ENCODE measurements at places on chromosomes 6 and 20. TPM values are rescaled to one million over a fixed set of nuclear protein-coding genes. Genes with fewer than 3 reads are reported as not detected.

- no peak overlapping the region for H3K27ac ChIP-seq
- H3K27me3 ChIP-seq = no peaks in the 10 kb centered on the region
- no peak overlapping the region for H3K4me3 ChIP-seq
- no peaks in the 10 kb centered on the region for H3K36me3 ChIP-seq
Measured at GRCh38 chr6:154164397-154164796, 125.4 kb downstream of the OPRM1 start.

DNA sequence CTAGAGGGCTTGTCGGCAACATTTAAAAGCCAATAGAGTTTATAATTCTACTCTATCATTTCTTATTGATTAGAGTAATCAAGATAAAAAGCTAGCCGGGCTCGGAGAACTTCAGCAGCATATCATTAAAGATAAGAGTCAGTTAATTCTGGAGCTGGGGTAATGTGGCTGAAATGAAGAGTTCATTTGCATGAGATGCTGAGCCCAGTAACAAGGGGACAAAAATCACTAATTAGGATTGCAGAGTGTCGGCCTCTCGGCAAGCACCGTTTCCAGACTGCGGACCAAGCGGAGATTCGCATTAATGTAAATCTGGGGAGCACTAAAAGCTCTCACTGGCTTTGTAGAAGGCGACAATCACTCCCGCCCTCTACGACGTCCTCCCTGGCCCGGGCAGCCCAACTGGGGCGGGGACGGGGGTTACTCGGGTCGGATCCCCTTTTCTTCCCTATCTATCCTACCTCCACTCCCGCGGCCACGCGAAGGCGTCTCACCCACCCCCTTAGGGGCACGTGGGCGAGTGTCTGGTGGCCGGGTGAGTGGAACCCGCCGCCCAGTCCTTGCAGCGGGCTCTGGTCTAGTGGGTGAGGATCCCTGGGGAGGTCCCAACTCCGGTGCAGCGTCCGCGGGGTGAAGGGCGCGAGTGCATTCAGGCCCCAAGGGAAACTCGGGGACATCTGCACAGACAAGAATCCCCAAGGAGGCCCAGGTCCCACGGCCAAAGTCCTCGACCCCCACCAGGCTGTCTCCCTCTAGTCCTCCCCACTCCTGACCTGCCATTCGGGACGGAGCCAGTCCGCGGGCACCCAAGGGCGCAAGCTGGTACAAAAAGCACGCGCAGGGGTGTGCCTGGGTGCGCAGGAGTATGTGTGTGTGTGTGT is 42.2 kb upstream of the OSTM1 start:
- no peaks in the 10 kb centered on the region for H3K36me3 ChIP-seq
- no peak overlapping the region for H3K27ac ChIP-seq
- no peaks in the 10 kb centered on the region for H3K27me3 ChIP-seq
- DNase-seq = no peak
- H3K4me1 ChIP-seq = no peaks in the 10 kb centered on the region
- H3K4me3 ChIP-seq = no peak overlapping the region

- no peak for DNase-seq
- H3K4me1 ChIP-seq = no peaks in the 10 kb centered on the region
- H3K36me3 ChIP-seq = no peaks in the 10 kb centered on the region
- no peak overlapping the region for H3K4me3 ChIP-seq
Measured at GRCh38 chr6:140107216-140107615, 732.8 kb upstream of the CITED2 start.

- H3K27me3 ChIP-seq = peaks cover 11% of the 10 kb centered on the region
- no peak overlapping the region for H3K27ac ChIP-seq
- no peak overlapping the region for H3K4me3 ChIP-seq
- DNase-seq = no peak
- no peaks in the 10 kb centered on the region for H3K36me3 ChIP-seq
- H3K4me1 ChIP-seq = no peaks in the 10 kb centered on the region
Measured at GRCh38 chr6:168870982-168871381, 382.7 kb downstream of the THBS2 start.

GRCh38 chr6:139230391-139230840 is 61.4 kb downstream of the TXLNB start:
- DNase-seq = peak; percentile 42
- 0 out of 2 replicates have a peak, but pooled peaks cover 4% of the 10 kb centered on the region for H3K4me1 ChIP-seq
- no peaks in the 10 kb centered on the region for H3K36me3 ChIP-seq
- no peaks in the 10 kb centered on the region for H3K27me3 ChIP-seq
- H3K27ac ChIP-seq = no peak overlapping the region

DNA sequence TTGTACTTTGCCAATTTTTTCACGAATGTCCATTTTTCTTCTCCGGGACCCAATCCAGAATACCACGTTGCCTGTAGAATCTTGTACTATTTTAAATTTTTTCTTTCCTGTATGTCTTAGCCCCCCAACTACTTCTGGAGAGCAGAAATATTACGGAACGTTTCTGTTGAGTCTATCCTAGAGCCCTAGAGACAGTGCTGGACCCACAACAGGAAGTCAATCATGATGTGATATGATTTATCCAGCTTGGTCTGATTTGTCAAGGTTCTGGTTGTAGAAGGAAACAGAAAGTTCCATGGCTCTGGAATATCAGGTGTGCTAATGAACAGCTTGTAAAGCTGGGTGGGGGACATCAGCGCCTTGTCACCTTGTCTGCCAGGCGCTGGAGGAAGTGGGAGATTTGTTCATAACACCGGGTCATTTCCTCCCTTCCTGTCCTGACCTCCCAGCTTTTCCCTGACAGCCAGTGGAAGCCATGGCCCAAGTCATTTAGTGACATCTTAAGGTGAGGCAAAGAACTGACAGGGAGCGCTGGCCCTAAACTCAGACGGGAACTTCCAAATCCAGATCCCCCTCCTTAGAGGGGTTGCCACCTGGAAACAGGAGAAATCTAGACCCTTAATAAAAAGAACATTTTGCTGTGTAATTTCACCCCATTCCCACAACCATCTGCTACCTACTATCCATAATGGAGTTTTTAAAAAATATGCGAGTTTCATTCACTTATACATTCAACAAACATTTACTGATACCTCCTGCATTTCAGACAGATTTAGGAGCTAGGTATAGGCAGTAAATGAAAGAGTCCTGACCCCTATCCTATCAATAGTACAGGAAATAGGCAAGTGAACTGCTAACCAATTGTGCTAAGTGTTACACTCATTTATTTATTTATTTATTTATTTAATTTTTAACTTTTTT is 130.5 kb downstream of the ZFP64 start:
- H3K4me3 ChIP-seq = no peak overlapping the region
- H3K27ac ChIP-seq = no peak overlapping the region
- DNase-seq = peak; percentile 84
- H3K27me3 ChIP-seq = no peaks in the 10 kb centered on the region
- peaks cover 11% of the 10 kb centered on the region for H3K36me3 ChIP-seq
- H3K4me1 ChIP-seq = peaks cover 9% of the 10 kb centered on the region

- H3K27ac ChIP-seq = no peak overlapping the region
- no peaks in the 10 kb centered on the region for H3K36me3 ChIP-seq
- no peak for DNase-seq
- H3K27me3 ChIP-seq = no peaks in the 10 kb centered on the region
- H3K4me3 ChIP-seq = no peak overlapping the region
Measured at GRCh38 chr6:154529957-154530356, 19.5 kb upstream of the CNKSR3 start.

GRCh38 chr6:147222160-147222838 is 18.1 kb downstream of the STXBP5 start:
- no peaks in the 10 kb centered on the region for H3K4me1 ChIP-seq
- H3K36me3 ChIP-seq = no peaks in the 10 kb centered on the region
- H3K27me3 ChIP-seq = no peaks in the 10 kb centered on the region
- DNase-seq = peak; percentile 55
- H3K27ac ChIP-seq = no peak overlapping the region

- no peaks in the 10 kb centered on the region for H3K27me3 ChIP-seq
- H3K4me3 ChIP-seq = no peak overlapping the region
- H3K36me3 ChIP-seq = no peaks in the 10 kb centered on the region
- peak overlapping the region; percentile 51 for H3K27ac ChIP-seq
- H3K4me1 ChIP-seq = peaks cover 44% of the 10 kb centered on the region
- peak; percentile 90 for DNase-seq
Measured at GRCh38 chr6:113994934-113995342, 24.0 kb upstream of the HDAC2 start.

DNA sequence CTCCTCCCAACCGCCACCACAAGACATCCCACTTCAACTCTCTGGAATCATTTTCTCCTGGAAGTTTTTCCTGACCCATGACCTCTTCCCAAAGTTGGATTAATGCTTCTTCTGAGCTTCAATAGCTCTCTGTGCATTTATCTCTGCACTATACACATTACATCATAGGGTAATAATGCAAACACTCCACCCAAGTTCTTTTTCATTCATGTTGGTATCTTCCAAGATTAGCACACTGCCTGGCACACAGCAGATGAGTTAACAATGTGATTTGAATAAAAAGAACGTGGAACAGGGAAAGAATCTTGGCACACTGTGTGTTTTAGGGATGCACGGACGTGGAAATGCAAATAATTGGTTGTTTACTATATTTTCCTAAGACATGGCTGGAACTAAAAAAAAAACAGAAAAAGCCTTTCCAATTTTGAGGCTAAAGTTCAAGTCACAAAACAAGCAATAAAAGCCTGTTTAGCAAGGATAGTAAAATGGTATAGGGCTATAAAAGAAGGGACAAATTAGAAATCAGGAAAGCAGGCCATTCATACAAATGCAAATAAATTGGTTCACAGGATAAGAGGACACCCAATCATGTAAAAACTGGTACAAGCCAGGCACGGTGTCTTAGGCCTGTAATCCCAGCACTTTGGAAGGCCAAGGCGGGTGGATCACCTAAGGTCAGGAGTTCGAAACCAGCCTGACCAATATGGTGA is 1.6 kb upstream of the FAM135A start:
- H3K4me1 ChIP-seq = peaks cover 14% of the 10 kb centered on the region
- no peak for DNase-seq
- H3K36me3 ChIP-seq = no peaks in the 10 kb centered on the region
- no peaks in the 10 kb centered on the region for H3K27me3 ChIP-seq
- no peak overlapping the region for H3K27ac ChIP-seq
- no peak overlapping the region for H3K4me3 ChIP-seq

GRCh38 chr20:10119336-10119735 is 84.5 kb downstream of the ANKEF1 start:
- no peak overlapping the region for H3K4me3 ChIP-seq
- H3K27me3 ChIP-seq = 0 out of 2 replicates have a peak, but pooled peaks cover 7% of the 10 kb centered on the region
- no peaks in the 10 kb centered on the region for H3K36me3 ChIP-seq

DNA sequence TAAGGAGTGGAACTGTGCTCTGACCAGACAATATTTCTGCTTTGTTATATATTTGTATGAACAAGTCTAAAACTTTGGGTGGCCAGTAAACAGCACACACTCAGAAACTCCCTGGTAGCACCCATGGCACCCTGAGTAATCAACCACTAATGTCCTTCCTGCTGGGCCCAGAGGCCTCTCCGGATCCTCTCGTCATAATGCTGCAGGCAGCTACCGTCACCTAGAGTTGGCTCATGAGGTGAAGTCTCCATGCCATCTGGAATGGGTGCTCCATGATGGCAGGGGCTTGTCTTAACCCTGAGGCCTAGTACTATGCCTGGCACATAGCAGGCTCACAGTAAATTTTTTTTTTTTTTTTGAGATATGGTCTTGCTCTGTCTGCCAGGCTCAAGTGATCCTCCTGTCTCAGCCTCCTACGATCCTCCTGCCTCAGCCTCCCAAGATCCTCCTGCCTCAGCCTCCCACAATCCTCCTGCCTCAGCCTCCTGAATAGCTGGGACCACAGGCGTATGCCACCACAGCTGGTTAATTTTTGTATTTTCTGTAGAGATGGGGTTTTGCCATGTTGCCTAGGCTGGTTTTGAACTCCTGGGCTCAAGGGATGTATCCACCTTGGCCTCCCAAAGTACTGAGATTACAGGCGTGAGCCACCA is 3.0 kb upstream of the SDCBP2 start:
- no peak overlapping the region for H3K27ac ChIP-seq
- no peaks in the 10 kb centered on the region for H3K27me3 ChIP-seq
- no peak for DNase-seq
- peaks cover 12% of the 10 kb centered on the region for H3K36me3 ChIP-seq
- H3K4me3 ChIP-seq = no peak overlapping the region

- DNase-seq = no peak
- no peaks in the 10 kb centered on the region for H3K36me3 ChIP-seq
- H3K4me1 ChIP-seq = peaks cover 25% of the 10 kb centered on the region
- no peak overlapping the region for H3K4me3 ChIP-seq
Measured at GRCh38 chr6:166526937-166527336, 59.5 kb downstream of the RAMACL start.

DNA sequence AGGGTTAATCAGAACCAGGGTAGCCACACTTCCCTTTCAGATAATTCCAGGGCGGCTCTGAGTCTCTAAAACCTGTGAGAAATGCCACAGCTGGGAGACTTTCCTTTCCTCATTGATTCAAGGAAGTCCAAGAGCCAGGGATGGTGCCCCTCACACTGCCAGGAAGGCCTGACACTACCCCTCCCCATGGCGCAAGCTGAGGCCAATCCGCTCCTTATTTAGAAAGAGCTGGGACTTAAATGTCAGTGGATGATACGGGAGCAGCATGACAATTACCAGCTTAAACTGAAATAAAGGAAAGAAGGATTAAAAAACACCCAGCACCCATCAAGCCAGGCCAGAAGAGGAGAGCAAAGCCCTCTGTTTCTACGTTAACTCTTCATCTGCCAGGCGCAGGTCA is 244.4 kb downstream of the LRFN2 start:
- no peaks in the 10 kb centered on the region for H3K36me3 ChIP-seq
- no peaks in the 10 kb centered on the region for H3K4me1 ChIP-seq
- H3K27me3 ChIP-seq = no peaks in the 10 kb centered on the region
- H3K27ac ChIP-seq = no peak overlapping the region
- DNase-seq = no peak
- H3K4me3 ChIP-seq = no peak overlapping the region

DNA sequence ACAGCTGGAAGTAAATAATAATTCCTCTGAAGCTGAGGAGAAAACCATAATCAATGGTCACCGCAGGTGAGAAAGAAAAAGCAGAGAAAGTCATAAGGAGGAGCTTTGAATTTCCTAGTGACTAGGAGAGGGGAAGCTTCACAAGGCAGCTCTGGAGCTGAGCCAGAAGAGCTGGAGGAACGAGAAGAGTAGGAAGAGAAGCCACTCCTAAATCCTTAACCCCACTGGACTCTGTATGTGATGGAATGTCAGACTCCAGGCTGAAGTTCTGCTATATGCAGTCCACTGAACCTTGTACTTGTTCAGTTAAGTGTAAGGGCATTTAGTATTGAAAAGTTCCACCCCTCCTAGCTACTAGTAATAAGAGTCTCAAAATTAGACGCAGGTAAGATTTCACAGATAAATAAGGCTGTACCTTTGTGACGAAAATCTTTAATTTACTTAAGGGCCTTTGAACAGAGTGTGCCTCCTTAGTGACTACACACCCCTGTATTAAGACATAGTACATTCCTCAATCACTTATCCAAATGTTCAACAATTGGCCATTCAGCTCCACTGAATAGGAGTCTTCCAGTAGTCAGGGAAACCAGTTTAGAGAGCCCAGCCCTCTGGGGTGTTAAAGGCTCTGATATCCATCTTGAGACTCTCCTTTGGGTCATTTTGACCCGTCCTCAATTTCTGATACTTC is 71.4 kb upstream of the UFL1 start:
- H3K36me3 ChIP-seq = no peaks in the 10 kb centered on the region
- H3K4me3 ChIP-seq = no peak overlapping the region
- H3K4me1 ChIP-seq = no peaks in the 10 kb centered on the region
- H3K27me3 ChIP-seq = no peaks in the 10 kb centered on the region

The TGM3 gene
- not detected for total RNA-seq

The KCNQ5 gene
- not detected for total RNA-seq

The HEY2 gene
- total RNA-seq = not detected

The MAPK14 gene
- 56.8 TPM for total RNA-seq
